ENCODE measurements at places on chromosomes 1 and 21.

DNA sequence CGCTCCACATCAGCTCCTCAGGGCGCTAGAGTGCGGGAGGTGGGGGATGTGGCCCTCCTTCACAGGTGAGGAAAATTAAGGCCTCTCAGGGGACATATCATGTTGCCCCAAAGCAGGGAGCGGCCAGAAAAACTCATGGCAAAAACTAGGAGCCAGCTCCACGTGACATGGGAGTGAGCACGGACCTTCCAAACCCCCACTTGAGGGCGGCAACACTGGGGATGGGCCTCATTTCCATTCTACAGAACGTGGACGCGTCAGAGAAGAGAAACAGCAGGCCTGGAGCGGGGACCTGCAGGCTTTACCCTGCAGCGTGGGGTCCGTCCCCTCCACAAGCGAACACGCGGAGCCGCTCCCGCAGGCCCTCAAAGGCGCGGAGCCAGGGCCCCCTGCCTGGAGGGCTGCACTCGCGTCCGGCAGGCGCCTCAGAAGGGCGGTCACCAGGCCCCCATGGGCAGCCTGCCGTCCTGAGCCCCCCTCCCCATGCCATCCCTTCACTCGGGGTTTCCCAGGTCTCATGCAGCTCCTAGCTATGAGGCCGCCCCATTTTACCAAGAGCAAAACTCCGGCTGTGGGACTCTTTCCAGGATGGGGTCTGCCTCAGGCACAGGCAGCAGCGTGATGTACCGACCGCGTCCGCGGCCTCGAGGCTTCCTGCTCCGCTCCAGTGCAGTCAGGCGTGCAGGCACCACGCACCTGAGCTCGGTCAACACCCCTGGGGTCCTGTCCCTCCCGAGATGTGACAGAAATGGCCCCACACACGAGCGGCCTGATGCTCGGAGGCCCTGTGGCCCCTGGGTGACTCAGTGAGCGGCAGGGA is 5.5 kb downstream of the CFAP410 start:
- DNase-seq: no peak

DNA sequence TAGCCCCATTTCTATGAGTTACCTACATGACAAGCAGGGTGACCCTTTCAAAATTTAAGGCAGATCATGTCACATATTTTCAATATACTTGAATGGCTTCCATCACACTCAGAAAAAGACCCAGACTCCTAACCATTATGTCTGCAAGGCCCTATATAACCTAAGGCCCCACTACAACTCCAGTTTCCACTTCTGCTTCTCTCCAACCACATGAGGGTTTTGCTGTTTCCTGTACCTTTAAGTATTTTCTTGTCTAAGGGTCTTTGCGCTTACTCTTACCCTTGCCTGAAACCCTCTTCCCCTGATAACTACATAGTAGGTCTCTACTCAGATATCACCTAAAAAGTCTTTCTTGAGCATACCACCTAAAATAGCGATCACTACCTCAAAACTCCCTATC is 46.1 kb downstream of the SGIP1 start:
- no peak for DNase-seq

GRCh38 chr1:27436204-27437159 is 44.1 kb downstream of the GPR3 start:
- no peak for DNase-seq

DNA sequence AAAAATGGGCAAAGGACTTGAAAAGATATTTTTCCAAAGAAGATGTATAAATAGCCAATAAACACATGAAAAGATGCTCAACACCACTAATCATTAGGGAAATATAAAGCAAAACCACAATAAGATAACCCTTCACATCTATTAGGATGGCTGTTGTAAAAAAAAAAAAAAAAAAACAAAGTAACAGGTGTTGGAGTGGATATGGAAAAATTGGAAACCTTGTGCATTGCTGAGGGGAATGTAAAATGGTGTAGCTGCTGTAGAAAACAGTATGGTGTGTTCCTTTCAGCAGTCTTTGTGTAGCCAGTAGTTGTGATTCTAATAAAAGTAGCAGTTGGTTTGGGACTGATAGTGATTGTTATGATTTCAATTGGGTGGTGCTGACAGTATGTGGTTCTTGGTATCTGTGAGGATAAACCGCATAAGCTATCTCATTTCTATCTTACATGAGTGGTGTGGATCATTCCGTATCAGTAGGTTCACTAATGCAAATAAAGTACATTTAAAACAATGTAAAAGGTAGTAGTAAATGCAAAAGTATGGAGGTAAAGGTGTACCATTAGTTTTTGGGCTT is 19.9 kb downstream of the MAN1A2 start:
- no peak for DNase-seq

GRCh38 chr1:30466026-30466425 is 257.4 kb downstream of the MATN1 start:
- no peak for DNase-seq

GRCh38 chr1:219472596-219472995 is 140.3 kb downstream of the ZC3H11B start:
- DNase-seq: no peak

- no peak for DNase-seq
Observed at GRCh38 chr1:9248341-9249262, 14.0 kb downstream of the H6PD start.

- no peak for DNase-seq
Observed at GRCh38 chr1:95622609-95623008, 388.6 kb downstream of the RWDD3 start.

DNA sequence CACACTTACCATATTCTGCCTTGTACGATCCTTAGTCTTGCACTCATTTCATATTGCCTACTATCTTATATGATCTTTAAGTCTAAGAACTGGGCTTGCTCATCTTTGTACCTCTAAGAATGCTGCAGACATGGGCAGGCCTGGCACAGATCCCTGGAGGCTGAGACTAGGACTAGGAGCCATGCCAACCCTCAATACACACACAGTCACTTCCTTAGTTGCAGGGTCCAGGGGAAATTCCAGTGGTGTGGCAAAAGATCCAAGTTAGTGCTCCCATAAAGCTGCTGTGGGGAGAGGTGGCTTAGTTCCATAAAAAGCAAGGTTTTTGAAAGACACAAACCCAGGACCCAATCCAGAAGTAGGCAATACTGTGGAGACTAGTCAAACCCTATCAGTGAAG is 59.9 kb downstream of the CYYR1 start:
- DNase-seq: no peak

GRCh38 chr1:20148571-20149500 is 9.7 kb downstream of the PLA2G2F start:
- no peak for DNase-seq

DNA sequence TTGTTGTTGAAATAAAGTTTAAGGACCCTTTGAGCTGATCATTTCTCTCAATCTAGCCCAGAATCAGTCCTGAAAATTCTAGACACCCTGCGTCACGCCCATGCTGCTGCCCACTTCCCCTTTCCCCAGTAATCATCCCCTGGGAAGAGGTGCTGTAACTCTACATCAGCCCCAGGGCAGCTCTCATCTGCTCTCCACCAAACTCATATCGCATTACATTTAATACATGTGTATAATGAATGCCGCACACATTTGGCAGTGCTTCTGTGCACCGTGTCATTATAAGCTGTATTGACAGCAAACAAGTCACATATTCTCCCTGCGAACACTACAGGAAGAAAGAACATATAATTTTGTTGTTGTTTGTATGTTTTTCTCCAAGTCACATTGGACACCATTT is 539.7 kb upstream of the DAB1 start:
- DNase-seq: no peak

GRCh38 chr1:56434740-56435139 is 144.6 kb downstream of the PLPP3 start:
- DNase-seq: no peak

- no peak for DNase-seq
Observed at GRCh38 chr1:11342621-11343032, 69.6 kb downstream of the UBIAD1 start.

GRCh38 chr1:29900712-29901111 is 664.4 kb downstream of the PTPRU start:
- DNase-seq: no peak
